NCI-H510A (cell line): ENCODE measurements at places on chromosomes 11 and 22.

DNA sequence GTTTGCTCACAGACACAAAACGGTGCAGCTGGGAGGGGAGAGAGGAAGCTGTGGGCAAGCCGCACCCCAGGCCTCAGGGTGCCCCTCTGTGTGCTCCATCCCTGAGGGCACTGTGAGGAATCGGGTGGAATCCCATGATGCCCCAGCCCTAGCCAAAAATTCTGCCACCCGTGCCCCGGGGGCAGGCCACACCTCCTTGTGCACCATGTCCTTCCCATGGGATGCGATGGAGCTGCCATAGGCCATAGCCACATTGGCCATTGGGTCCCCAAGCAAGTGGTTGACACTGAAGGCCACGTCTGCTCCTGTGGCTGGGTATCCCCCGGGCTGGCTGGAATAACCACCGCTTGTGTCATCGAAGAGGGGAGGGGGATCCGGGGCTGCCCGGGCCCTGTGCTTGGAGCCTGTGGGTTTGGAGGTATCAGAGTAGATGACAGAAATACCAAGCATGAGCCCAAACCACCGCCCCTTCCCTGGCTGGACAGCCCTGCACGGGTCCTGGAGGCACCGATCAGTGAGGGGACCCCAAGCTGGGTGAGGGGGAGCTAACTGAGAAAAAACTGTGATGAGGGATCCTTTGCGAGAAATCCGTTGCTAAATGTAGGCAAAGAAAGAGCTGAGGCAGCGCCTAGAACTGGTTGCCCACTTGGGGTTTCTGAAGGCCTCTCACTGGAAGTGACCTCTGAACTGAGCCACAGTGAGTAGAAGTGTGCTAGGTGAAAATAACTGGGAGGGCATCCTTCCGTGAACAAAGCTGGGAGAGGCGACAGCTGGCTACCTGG lies 863 bp downstream of the YIF1A start:
- DNase-seq: no peak

GRCh38 chr22:26953012-26953883 lies 295.9 kb downstream of the MIAT start:
- no peak for DNase-seq

DNA sequence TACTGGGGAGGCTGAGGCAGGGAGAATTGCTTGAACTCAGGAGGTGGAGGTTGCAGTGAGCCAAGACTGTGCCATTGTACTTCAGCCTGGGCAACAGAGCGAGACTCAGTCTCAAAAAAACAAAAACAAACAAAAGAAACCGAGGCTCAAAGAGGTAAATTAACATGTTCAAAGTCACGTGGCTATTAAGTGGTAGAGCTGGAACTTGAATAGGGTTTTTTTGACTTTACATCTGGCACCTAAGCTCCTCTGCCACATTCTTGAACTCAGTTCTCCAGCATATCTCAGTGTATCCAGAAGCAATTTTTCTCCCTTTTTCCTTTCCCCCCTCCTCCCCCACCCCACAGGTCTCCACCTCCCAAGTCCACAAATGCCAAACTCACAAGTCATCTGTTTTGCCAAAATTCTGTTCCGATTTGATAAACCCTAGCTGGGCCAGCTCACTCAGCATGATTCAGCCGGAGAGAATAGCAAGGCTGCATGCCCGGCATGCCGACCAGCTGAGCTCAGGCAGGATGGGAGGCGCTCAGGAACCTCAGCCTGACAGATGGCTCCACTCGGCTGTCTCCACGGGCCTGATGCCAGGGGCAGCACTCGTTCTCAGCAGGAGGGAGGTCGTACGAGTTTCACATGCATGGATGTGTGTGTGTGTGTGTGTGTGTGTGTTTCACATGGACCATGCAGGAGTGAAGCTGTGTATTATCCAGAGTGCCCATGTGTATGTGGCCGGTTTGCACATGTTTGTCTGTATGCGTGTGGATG lies 63.2 kb upstream of the RRAS2 start:
- DNase-seq: peak; percentile 25

GRCh38 chr22:28245579-28246224 lies 326.6 kb upstream of the PITPNB start:
- DNase-seq: no peak

DNA sequence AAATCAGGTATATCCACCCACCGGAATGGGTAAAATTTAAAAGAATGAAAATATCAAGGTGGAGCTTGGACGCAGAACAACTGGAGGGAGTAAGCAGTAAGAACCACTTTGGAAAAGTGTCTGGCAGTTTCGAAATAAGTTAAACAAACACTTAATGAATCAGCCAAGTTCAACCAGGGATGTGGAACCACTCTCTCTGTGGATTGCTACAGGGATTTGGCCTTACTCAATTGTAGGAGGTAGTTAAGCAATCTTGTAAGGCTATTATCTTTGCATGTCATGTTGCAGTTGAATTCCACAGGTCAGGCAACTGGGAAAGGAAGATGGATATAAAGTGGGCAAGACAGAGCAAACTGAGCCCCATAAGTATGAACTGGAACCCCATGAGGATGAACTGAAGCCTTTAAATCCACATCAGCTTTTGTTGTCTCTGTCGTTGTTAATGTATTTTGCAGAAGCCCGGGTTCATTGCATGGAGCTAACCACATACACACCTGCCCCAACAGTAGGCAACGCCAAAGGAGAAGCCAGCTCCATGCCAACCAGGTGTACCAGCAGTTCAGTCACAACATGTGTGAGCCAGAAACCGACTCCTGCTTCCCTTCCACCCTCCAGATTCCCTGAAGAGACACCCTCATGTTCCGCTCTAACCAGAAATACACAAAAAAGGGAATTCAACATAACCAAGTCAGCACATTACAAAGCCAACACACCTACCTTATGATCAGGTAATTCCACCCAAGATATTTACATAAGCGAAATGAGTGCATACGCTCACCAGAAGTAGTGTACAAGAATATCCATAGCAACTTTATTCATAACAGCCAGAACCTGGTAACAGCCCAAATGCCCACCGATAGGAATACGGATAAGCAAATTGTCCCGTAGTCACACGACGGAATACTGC lies 8.0 kb upstream of the SLC43A3 start:
- no peak for DNase-seq
